ENCODE measurements at places on chromosomes 5 and 9.

GRCh38 chr9:108851138-108851537 lies 4.6 kb downstream of the ACTL7B start:
- no peak for DNase-seq

DNA sequence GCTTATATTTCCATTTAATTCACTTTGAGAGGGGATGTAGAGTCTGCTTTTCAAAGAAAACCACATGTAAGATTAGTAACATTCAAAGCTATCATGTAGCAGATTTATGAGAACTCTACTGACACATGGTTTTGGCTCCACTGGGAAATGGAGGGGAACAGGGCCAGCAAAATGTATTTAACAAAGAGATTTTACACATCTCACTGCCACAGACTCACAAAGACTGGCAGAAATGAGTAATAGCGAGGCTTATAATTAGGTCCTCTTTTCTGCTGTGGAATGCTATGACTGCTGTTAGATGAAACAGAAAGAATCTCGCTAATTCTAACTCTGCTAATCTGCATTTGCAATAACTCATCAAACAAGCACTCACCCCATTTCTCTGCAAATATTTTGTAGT lies 4.5 kb downstream of the DAP start:
- peak; percentile 49 for DNase-seq

- no peak for DNase-seq
Measured at GRCh38 chr5:9596171-9596780, 33.9 kb downstream of the TAS2R1 start.

DNA sequence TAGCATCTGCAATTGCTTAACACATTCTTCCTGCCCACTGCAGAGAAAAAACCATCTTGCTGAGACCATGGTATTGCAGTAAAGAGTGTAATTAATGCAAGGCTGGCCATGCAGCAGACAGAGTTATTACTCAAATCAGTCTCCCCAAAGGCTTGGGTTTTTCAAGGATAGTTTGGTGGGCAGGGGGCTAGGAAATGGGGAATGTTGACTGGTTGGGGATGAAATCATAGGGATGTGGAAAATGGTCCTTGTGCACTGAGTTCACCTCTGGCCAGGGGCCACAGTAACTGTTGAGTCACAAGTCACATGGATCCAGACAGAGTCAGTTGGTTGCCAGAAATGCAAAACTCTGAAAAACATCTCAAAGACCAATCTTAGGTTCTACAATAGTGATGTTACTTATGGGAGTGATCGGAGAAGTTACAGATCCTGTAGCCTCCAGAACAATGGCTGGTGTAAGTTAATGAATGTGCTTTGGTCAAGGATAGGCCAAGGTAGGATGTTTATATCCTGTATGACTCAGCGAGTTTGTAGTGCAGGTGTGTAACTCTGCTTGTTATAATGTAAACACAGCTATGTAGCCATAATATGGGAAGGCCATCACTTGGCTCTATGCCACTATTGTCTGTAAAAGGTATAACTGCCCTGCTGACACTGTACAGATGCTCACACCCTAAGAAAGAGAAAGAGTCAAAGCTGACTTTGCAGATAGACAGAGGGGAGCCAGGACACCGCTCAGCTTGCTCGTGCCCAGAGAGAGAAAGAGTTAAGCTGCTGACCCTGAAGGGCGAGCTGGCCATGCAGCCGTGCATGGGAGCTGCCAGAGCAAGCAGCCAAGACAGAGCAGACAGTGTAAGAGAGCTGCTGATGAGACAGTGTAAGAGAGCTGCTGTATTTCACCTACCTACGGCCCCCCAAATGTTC lies 27.2 kb downstream of the C9orf152 start:
- no peak for DNase-seq

DNA sequence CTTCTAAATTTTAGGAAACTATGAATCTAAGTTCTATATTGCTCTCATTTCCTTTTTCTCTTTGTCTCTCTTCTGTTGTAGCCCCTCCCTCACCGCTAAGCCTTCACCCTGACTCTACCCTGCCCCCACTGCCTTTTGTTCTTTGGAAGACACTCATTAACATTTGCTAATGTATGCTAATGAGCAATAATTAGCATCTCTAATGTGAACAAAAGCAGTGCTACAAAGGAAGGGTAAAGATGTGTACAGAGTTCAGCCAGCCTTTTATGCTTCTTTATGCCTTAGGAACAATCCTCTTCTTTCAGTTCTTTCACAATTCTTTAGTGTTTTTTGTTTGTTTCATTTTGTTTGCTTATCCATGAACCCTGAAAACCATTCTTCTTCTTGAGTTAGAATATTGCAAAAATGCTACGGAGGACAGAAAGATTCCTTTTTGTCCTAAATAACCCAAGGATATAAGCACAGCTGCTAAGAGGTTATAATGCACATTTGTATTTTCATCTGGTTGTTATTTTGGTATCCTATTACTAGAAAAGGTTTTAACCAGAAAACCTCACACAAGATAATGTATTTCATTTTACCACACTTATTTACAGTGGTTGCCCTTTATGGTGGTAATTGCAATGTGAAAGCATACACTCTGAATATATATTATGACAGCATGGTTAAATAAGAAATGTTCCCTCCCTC lies 159.3 kb downstream of the TMC1 start:
- DNase-seq, result no peak

GRCh38 chr5:138622051-138622450 lies 46.9 kb upstream of the HSPA9 start:
- no peak for DNase-seq

DNA sequence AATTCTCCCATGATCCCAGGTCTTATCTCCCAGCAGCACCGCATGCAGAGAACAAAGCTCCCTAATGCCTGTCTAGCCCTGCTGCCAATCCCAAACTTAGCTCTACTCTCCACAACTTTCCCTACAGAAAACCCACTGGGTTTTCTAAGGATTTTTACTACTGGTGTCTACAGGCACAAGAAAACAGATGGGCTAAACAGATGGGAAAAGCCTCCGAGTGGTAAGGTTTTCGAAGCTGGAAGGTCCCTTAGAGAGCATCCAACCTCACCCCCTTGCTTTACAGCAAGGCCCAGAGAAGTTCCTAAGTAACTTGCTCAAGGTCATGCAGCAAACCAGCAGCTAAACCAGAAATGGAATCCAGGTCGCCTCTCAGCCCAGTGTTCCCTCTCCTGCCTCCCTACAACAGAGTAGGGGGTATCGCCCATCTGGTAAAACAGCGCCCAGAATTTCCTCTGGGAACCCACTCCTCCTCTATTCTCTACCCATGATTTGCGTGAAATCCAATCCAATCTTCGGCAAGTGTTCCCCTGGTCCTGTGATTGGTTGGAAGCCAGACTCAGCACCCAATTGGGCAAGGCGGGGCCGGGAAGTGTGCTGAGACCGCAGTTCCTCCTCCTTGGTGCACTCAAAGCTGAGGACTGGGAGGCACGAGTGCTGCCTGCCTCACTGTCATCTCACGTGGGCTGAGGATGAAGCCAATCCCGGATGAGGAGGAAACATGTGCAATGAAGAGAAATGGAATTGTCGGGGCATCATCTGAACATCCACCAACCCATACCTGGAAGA lies 20.8 kb downstream of the CPLX2 start:
- DNase-seq, result no peak

DNA sequence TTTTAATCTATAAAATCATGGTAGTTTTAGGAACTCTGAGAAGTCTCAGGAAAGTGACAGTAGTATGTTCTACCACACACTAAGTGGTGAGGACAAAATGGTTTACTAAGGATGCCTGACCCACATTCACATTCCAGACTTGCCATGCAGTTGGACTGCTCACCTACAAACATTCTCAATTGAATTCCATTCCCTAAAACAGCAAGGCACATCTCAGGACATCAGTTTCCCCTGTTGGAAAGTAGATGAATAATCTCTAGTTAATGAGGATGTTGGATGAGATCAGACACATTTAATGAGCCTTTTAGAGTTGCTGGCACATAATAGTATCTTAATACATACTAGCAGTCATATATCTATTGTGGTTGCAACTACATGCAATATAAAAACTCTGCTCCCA lies 76.6 kb downstream of the ZNF618 start:
- DNase-seq, result no peak

DNA sequence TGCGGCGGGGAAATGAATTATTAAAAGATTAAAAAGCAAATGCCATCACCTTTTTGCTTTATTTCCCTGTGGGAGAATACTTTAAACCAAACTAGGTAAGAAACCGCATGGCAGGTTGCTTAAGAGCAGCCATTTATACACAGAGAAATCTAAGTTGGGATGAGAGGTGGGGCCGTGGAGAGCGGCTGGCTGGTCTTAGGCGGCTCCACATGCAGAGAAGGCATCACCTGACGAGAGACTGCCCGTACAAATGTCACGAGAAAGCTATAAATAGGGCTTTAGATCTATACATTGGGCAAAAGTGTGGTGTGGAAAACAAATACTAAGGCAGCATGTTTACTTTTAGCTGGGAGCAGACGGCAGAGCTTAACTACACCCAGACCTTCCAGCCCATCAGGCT lies 39.4 kb downstream of the MED27 start:
- no peak for DNase-seq
